ENCODE measurements at places on chromosomes 7 and 10.

DNA sequence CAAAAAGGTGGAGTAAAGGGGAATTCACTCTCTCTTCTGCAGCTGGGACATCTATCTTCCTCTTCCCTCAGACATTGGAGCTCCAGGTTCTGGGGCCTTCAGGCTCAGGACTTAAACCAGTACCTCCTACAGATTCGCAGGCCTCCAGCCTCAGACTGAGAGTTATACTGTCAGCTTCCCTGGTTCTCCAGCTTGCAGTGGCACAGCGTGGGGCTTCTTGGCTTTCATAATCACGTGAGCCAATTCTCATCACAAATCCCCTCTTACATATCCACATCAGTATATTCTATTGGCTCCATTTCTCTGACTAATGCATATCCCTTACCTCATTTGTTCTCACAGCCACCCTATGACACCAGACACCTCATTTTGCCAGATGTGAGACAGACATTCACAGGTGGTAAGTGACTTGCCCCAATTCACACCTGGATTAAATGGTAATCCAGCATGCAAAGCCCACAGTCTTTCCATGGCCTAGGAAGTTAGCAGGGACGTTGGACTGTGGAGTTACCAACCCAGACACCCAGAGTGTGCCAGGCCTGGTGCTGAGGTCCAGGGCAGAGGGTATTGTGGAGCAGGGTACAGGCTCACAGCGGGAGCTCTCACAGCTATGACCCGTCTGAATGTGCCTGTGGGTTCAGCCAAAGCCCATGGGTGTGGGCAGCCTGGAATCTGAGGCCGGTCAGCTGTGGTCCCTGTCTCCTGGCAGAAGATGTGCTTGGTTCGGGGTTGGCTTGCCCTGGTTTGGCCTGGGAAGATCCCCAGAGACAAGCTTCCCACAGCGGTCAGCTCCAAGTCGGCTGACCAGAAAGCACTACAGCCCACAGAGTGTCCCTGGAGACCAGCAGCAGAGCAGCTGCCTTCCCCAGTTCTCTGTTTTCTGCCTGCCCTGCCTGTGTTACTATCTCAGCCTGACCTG lies 18.4 kb upstream of the ZCCHC24 start:
- DNase-seq: no peak

DNA sequence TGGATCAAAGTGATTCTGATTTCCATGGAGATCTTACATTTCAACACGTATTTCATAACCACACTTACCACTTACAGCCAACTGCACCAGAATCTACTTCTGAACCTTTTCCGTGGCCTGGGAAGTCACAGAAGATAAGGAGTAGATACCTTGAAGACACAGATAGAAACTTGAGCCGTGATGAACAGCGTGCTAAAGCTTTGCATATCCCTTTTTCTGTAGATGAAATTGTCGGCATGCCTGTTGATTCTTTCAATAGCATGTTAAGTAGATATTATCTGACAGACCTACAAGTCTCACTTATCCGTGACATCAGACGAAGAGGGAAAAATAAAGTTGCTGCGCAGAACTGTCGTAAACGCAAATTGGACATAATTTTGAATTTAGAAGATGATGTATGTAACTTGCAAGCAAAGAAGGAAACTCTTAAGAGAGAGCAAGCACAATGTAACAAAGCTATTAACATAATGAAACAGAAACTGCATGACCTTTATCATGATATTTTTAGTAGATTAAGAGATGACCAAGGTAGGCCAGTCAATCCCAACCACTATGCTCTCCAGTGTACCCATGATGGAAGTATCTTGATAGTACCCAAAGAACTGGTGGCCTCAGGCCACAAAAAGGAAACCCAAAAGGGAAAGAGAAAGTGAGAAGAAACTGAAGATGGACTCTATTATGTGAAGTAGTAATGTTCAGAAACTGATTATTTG lies 15.3 kb downstream of the HNRNPA2B1 start:
- no peak for DNase-seq

- no peak for DNase-seq
These were observed 37.5 kb downstream of the PRLHR start for GRCh38 chr10:118557946-118558345.

GRCh38 chr10:88769384-88769783 lies 9.6 kb downstream of the LIPN start:
- no peak for DNase-seq

DNA sequence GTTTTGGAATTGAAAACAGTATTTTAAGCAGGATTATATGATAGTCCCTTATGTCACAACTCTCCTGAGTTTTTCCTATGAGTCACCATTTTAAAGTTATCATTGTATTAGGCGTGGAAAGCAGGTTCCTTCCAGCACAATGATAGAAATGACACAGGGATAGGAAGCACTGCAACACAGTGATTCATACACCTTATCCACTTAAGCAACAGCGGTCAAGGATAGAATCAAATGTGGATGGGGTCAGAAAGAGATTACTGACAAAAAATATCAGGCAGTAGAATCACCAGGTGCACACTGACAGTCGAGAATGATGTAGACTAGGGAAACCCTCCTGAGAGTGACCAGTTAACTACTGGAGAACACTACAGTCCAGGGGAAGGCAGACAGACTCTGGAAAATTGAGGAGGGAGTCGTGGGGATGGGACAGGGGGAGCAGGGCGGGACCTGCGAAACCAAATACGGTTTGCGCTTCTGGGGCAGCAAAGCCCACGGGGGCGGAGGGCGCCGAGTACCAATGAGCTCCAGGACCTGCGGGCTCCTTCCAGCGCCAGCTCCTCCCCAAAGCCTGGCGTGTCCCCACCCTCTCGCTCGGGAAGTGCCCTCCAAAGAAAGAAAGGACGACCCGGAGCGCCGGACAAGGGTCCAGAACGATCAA lies 479 bp downstream of the PNPLA8 start:
- DNase-seq: peak; percentile 27

GRCh38 chr10:51075043-51075872 lies 971 bp downstream of the PRKG1 start:
- DNase-seq: no peak
